ENCODE measurements at places on chromosomes 1 and 21. TPM values are rescaled to one million over a fixed set of nuclear protein-coding genes. Genes with fewer than 3 reads are reported as not detected.

DNA sequence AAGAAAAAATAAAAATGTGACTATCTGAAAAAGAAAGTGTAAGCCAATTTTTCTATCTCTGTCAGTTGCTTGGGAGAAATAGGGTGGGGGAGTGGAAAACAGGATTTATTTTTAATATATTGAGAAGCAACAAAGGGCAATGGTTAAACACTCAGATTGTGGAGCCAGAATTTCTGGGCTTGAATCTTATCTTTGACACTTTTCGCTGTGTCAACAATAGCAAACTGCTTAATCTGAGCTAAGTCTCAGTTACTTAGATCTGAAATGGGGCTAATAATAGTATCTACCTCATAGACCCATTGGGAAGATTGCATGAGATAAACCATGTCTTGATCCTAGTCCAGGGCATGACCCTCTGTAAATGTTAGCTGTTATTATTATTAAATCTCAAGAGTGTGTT, 468.1 kb downstream of the ADGRL2 start:
- DNase-seq, result no peak

DNA sequence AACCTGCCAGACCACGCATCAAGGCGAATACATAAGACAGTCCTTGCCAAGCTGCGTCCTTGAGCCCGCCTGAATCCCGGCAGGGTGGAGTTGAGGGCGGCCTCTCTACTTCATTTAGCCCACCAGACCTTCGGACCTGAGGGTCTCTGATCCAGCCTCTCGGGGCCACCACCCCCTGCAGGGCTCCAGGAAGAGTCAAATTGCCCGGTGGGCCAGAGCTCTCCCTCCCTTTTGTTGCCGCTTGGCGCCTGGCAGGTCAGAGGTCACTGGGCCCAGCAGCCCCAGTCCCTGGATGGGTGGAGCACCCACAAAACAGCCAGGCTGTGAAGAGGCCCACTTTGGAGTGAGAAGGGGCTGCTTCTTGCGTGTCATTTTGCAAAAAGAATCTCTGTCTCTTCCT, 9.0 kb downstream of the GNG4 start:
- DNase-seq, result no peak

SPATA21 gene
- not detected for total RNA-seq

GRCh38 chr1:191261111-191261510, 783.4 kb upstream of the BRINP3 start:
- no peak for DNase-seq

LCE3E gene
- total RNA-seq, result 19.0 TPM

GRCh38 chr1:211343607-211344006, 17.0 kb downstream of the TRAF5 start:
- DNase-seq, result no peak

CDCA8 gene
- total RNA-seq, result 6.2 TPM

GRCh38 chr1:55375617-55376258, 160.6 kb upstream of the USP24 start:
- DNase-seq, result no peak

DEGS1 gene
- 363 TPM for total RNA-seq

DNA sequence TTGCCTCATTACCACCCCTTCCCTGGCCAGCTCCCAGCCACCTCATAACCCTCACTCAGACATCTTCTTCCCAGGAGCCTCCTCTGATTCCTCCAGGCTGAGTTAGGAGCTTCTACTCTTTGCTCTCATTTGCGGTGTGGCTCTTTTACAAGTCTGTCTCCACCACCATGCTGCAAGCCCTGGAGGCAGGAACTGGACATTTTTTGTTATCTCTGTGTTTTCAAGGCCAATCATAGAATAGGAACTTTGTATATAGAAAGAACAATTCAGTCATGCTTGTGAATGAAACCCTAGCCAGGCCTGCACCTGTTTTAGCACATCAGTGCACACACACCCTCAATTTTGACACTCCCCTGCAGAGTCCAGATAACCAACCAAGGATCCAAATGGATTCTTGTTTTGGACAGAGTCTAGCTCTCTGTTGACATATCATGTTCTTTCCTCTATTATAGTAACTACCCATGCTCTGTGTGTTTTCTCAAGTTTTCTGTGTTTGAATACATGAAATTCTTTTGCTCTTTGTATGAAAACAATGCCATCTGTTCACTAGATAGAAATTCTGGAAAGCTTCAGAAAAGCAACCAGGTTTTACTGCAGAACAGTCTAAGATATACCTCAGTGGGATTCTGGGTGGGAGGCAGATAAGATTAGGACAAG, 60.9 kb upstream of the ZNF648 start:
- DNase-seq, result no peak
